Tibial nerve (tissue), 4 donors: ENCODE measurements at places on chromosomes 4 and X.
A peak's percentile ranks its signal among the peaks of the same experiment; 100 is the strongest.

DNA sequence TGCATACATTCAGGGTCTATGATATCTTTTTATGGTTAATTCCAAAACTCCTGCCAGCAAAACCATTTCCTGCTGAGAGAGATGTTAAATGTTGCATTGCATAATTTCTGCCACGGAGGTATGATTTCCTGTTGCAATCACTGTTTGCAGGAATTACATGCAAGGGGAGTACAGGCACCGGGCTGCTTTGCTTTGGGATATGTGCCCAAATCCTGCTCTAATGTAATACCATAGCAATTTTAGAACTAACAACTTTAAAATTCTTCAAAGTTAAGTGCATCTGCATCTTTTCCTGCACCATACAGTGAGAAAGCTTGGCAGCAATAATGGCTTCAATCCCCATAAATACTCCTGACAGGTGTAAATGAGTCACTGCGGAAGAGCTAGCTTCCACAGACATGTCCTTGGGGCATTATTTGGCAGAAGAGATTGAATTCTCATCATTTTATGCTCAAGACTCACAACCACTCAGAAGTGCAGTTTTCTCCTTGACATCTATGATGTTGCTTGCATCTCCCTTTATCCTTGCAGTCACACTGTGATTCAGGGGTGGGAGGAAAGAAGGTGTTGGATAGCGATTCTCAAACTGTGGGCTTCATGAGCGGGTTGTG lies 29.6 kb downstream of the TRIM2 start:
- no peak for DNase-seq
- no peaks in the 10 kb centered on the region for H3K36me3 ChIP-seq
- H3K27me3 ChIP-seq = no peaks in the 10 kb centered on the region
- no peak overlapping the region for H3K4me3 ChIP-seq
- H3K27ac ChIP-seq = no peak overlapping the region

DNA sequence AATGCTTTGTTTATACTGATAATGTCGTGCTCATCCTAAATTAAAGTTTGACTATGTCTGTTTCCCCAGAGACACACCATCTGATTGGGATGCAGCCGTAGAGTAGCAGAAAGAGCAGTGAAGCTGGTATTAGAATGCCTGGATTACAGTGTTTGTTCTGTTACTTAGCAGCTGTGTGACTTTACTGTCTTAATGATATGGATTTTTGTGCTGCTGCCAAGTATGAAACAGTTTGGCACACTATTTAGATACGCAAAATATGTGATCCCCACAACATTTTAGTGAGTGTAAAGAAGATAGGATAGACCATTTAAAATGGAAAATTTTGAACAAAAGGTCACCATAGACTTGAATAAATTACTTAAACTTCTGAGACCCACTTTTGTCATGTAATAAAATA lies 1.2 kb upstream of the CHIC1 start:
- no peak overlapping the region for H3K27ac ChIP-seq
- H3K27me3 ChIP-seq = no peaks in the 10 kb centered on the region
- H3K4me1 ChIP-seq = no peaks in the 10 kb centered on the region
- no peak for DNase-seq
- H3K4me3 ChIP-seq = no peak overlapping the region

- no peaks in the 10 kb centered on the region for H3K4me1 ChIP-seq
- no peak overlapping the region for H3K27ac ChIP-seq
- no peak overlapping the region for H3K4me3 ChIP-seq
- peaks cover 11% of the 10 kb centered on the region for H3K27me3 ChIP-seq
Observed at GRCh38 chrX:136629084-136629750, 18.7 kb upstream of the CD40LG start.

DNA sequence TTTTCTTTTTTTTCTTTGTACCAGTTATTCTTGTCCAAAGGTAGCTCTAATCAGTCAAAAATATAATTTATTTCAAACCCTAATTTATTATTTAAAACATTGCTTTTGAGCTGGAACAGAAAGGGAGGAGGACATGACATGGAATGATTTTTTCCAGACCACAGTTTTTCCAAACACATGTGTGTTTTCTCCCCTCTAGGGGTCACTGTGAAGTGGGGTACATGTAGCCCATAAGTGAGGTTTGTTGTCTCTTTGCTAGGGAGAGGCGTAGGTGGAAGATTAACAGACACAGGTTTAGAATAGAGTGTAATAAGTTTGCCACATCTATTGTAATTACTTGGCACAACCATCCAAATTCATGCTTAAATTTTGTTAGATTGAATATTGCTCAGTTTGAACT lies 83.0 kb downstream of the TNIP2 start:
- no peak for DNase-seq
- H3K4me1 ChIP-seq = no peaks in the 10 kb centered on the region
- H3K36me3 ChIP-seq = no peaks in the 10 kb centered on the region
- no peak overlapping the region for H3K4me3 ChIP-seq
- no peak overlapping the region for H3K27ac ChIP-seq
- no peaks in the 10 kb centered on the region for H3K27me3 ChIP-seq

DNA sequence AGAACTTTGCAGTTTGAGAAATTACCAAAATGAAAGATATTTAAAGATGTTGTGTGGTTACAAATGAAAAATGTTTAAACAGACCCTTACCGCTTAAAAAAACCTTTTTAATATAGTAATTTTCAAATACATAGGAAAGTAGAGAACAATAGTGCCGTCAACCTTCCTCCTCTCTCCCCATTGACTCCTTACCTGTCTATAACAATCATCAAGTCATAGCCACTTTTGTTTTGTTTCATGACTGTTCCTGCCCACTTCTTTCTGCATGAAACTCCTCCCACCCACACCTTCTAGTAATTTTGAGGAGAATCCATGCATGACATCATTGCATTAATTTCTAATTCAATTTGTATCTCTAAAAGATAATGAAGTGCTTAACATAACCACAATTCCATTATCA lies 76.5 kb upstream of the ATP8A1 start:
- H3K27ac ChIP-seq = no peak overlapping the region
- no peaks in the 10 kb centered on the region for H3K27me3 ChIP-seq
- DNase-seq = no peak
- no peaks in the 10 kb centered on the region for H3K36me3 ChIP-seq
- no peaks in the 10 kb centered on the region for H3K4me1 ChIP-seq

DNA sequence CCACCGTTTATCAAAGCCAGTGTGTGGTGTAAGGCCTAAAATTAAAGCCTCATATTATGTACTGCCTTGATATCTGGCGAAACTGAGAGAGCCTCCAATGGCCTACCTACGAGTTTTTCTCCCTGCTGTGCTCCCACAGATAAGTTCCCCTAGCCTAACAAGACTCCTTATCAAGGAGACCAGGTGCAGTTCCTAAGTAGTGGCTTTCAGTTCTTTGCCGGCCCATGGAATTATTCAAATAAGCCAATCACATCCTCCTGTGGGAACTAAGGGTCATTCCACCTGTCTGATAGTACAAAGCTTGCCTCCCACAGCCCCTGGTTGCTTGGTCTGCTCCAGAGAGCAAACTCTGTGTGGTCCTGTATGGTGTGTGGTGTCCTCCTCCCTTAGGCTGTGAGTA lies 99.8 kb upstream of the TEX13C start:
- H3K4me1 ChIP-seq = no peaks in the 10 kb centered on the region
- no peak for DNase-seq
- no peaks in the 10 kb centered on the region for H3K27me3 ChIP-seq
- H3K27ac ChIP-seq = no peak overlapping the region

- no peaks in the 10 kb centered on the region for H3K36me3 ChIP-seq
- peaks cover 6% of the 10 kb centered on the region for H3K4me1 ChIP-seq
- no peak overlapping the region for H3K27ac ChIP-seq
- H3K27me3 ChIP-seq = no peaks in the 10 kb centered on the region
- H3K4me3 ChIP-seq = no peak overlapping the region
Observed at GRCh38 chr4:102403116-102403515, 57.8 kb upstream of the SLC39A8 start.

DNA sequence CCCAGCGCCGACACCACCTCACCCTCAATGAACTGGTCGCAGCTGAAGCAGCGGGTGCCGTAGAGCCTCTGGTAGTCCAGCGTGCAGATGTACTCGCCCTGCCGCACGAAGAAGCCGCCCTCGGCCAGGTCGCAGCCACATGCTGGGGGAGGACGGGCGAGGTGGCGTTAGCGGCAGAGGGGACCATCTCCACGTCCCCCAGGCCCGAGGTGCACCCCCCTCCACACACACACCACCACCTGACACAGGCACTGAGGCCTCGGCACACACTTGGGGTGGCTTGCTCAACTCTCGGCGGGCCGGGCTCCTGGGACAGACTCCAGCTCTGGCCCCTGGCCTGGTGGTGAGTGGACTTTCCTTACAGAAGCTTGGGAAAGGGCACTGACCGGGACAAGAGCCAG lies 61.5 kb downstream of the ABLIM2 start:
- DNase-seq = no peak
- no peaks in the 10 kb centered on the region for H3K4me1 ChIP-seq
- no peaks in the 10 kb centered on the region for H3K27me3 ChIP-seq
- H3K36me3 ChIP-seq = no peaks in the 10 kb centered on the region
- peak overlapping the region; percentile 91 for H3K27ac ChIP-seq

GRCh38 chr4:139746431-139747171 lies 81.0 kb downstream of the MGST2 start:
- H3K27ac ChIP-seq = no peak overlapping the region
- H3K36me3 ChIP-seq = no peaks in the 10 kb centered on the region
- no peaks in the 10 kb centered on the region for H3K4me1 ChIP-seq
- no peak overlapping the region for H3K4me3 ChIP-seq
- H3K27me3 ChIP-seq = no peaks in the 10 kb centered on the region

DNA sequence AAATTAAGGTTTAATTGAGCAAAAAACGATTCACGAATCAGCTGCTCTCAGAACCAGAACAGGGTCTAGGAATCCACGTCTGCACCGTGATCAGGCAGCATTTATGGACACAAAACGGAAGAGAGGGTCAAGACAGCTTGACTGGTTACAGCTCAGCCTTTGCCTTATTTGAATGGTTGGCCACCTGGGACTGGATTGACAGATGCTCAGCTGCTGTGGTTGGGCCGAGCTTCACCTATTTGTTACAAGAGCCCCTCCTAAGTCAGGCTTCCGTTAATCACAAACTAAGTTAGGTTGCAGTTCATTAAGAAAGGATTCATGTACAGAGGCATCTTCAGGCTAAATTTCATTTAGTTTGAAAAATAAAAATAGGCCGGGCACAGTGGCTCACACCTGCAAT lies 50.6 kb upstream of the MAN2B2 start:
- no peak for DNase-seq
- no peaks in the 10 kb centered on the region for H3K27me3 ChIP-seq
- H3K4me1 ChIP-seq = no peaks in the 10 kb centered on the region

DNA sequence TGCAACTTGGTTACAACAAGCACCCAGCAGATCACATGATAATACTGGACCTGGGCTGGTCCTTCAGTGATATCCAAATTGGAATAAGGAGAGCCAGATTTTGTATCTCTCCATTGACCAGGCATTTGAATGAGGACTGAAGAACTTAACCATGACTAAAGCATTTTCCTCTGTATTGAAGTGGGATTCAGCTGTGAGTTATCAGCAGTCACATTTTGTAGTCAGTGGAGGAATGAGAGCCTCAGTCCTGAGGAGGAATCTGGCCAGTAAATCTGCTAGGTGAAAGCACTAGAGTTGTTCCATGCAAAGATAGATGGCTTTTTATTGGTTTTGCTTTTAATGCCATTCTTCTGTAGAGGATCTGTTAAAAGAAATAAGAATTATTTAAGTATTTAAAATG lies 1506.0 kb downstream of the PCDH7 start:
- no peak overlapping the region for H3K27ac ChIP-seq
- no peaks in the 10 kb centered on the region for H3K36me3 ChIP-seq

DNA sequence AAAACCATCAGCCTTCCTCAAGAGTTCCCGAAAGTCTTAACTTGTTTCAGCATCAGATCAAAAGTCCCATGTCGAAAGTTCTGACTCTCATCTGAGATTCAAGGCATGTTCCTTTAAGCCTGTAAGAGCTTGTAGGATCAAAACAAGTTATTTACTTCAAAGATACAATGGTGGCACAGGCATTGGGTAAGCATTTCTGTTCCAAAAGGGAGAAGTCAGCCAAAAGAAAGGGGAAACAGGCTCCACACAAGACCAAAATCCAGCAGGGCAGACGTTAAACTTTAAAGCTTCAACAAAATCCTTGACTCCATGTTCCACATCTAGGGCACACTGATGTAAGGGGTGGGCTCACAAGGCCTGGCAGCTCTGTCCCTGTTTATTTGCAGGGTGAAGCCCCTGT lies 91.7 kb downstream of the FHDC1 start:
- DNase-seq = no peak
- no peaks in the 10 kb centered on the region for H3K36me3 ChIP-seq
- H3K4me3 ChIP-seq = no peak overlapping the region
- H3K4me1 ChIP-seq = no peaks in the 10 kb centered on the region

DNA sequence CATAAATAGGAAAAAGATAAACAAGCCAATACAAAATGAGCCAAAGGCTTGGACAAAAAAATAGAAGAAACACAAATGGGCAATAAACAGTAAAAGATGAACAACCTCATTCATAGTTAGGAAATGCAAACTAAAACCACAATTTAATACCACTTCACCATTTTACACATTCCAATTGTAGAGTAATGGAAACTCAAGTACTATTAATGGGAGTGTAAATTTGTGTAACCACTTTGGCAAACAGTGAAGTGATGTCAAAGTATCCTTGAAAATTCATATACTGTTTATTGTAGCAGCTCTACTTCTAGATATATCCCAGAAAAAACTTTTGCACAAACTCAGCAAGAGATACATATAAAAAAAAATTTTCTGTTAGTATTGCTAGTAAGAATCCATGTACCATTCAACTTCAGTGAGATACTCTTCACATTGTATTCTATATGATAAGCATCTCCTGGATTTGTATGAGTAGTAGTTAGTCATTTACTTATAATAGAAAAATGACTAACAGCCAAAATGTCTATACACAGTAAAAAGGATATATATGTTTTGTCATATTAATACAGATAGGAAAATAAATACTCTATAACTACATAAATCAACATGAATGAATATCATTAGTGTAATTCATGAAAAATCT lies 229.8 kb downstream of the DKK2 start:
- DNase-seq = no peak
- no peak overlapping the region for H3K27ac ChIP-seq
- H3K4me3 ChIP-seq = no peak overlapping the region
- no peaks in the 10 kb centered on the region for H3K36me3 ChIP-seq
- H3K27me3 ChIP-seq = no peaks in the 10 kb centered on the region

DNA sequence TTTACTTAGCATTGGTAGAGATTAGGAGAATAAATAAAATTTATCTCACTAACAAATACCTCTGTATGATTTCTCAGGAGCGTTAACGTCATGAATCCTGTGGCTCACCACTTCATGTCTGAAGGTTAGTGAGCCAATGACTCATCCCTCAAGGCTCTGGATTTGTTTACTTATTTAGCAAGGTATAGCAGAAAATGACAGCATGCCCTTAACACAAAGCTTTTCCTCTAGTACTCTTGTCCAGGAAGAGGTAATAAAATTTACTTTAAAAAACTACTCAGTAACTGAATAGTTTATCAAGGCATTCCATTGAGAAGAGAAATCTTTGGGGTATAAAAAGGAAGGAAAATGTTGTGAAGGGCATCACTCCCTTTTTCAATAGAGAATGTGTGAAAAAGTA lies 823.8 kb downstream of the CCSER1 start:
- no peak for DNase-seq
- H3K27ac ChIP-seq = no peak overlapping the region
- no peaks in the 10 kb centered on the region for H3K4me1 ChIP-seq
